ENCODE measurements at places on chromosomes 4 and X.
A peak's percentile ranks its signal among the peaks of the same experiment; 100 is the strongest.

DNA sequence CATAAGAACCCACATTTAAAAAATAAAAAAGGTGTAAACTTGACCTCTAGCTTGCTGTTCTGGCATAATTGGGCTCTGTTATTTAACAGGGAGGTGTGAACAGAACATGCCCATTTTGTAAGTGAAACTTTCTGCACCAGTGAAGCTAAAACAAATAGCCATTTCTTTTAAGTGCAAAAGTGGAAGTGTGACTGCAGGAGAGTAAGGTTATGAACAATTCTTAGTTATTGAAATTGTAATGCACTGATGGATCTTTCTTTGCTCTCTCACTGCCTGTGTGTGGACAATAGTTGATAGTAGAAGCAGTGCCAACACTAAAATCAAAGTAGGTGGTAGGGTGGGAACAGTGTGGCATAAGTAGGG lies 12.6 kb downstream of the P2RY10 start:
- no peak for DNase-seq

DNA sequence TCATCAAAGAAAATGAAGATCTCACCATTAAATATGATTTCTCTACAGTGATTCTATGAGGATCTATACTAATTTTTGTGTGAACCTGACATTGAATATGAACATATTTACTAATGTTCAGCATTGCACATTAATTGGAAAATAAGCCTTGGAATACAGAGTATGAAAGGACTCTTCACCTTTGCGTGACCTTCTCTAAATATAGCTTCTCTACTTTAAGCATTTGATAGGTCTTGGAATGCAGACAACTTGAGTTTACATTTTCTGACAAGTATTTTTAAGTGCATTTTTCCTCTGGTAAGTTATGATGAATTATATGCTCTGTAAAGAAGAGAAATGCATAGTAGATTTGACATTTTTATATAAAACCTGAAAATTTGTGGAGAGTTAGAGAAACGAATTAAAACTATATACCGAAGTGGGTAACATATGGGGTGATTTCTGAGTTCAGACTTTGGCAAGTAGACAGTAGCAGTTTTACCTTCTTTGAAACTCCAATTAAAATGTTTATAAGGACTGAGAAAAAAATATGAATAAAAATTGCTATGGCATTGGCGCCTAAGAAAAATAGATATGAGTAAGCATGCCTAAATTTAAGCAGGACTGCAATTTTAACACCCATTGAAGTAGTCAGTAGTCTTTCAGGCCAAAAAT lies 371.9 kb downstream of the GABRG1 start:
- DNase-seq, result no peak

DNA sequence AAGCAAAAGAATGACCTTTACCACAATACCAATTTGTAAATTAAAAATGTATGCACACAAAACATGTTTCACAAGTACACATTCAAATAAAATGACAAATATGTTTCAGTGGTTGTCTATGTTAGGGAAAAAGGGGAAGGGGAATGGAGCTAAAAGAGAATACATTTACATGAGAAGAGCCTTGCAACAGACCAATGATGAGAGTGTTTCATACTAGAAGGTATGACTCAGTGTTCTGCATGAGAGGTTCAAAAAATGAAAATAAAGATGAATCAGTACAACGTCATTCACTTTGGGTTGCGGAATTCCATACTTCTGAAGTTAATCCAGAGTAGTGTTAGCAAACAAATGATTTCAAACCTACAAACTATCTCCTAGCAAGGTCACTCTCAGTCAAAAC lies 51.7 kb downstream of the RPGR start:
- peak; percentile 72 for DNase-seq

DNA sequence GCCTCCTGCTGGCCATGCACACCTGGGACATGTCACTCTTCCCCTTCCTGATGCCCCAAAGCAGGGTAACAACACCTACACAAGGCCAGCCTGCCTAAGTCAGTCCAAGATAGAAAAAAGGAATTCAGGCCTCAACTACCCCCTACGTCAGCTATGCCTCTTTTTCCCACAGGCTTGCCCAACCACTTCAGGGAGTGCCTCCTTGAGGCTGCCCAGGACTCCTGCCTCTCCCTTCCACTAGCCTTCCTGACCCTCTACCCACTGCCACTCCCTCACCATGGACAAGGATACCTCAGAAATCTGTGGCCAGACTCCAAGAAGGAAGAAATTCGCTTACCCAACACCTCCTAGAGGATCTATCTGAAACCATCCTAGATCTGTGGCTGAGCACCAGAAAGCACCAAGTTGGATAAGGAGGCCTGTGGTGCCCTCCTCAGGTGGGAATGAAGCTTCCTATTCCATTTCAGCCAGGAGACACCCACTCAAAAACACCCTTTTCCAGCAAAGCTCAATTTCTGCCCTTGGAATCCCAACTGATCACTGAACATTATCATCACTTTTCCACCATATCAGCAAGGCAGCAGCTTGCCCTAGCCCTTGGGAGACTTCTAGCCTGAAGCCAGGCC lies 1.8 kb downstream of the KDM5C start:
- no peak for DNase-seq

DNA sequence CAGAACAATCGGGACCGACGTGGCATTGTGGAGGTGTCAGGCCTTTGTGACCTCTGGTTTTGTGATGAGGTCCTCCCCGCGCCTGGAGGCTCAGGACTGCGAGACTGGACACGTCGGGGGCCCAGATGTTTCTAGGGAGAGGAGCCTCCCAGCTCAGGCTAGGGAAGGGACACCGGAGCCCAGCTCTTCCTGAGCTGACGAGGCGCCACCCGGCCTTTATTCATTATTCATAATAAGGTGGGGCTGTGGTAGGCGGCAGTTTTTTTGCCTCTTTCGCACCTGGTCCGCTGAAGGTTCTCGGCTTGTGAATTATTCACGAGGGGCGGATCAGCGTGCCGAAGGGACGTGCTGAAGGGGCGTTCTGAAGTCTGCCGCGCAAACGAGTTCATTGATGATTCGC lies 2.3 kb upstream of the UBA1 start:
- no peak for DNase-seq

DNA sequence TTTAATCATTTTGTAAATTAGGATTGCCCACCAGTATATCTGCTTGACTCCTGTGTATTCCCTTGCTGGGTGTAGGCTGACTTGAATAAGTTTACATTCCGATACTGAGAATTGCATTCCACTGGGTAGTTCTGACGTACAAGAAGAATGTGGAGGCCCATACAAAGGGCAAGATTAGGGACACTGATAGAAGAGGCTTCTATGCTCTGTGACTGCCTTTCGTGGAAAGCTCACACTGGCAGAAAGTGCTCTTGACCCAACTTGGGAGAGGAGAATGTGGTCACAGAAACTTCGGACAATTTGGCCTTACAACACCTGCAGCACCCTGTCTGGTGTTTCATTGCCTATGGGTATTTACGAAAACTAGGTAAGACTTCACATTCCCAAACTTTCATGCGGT lies 126.3 kb downstream of the RAPGEF2 start:
- peak; percentile 32 for DNase-seq

GRCh38 chr4:40055863-40056715 lies 561 bp upstream of the N4BP2 start:
- DNase-seq, result peak; percentile 85

DNA sequence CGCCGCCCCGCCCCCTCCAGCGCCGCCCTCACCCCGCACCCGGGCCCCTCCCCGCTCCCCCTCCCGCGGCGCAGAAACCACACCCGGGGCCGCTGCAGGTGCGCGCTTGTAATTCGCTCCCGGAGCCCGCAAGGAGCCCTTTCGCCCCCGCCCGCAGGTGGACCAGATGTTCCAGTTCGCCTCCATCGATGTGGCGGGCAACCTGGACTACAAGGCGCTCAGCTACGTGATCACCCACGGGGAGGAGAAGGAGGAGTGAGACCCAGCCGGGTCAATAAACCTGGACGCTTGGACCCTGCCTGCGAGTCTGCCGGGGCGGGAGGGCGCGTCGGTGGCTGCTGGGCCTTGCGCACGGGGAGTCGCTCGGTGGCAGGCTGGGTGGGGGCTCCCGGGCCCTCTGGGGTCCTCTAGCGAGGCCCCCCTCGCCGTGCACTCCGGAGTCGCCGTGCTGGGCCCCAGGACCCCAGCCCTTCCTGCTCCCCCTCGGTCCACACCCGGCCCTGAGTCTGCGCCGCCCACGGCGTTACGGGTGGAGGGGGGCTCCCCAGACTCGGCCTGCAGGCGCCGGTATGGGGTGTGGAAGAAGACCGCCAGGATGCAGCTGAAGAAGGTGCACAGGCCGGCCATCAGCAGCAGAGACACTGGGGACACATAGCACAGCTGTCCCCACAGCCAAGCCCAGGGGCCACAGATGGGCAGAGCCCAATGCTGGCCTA lies 7.1 kb downstream of the SLC49A3 start:
- DNase-seq, result no peak

DNA sequence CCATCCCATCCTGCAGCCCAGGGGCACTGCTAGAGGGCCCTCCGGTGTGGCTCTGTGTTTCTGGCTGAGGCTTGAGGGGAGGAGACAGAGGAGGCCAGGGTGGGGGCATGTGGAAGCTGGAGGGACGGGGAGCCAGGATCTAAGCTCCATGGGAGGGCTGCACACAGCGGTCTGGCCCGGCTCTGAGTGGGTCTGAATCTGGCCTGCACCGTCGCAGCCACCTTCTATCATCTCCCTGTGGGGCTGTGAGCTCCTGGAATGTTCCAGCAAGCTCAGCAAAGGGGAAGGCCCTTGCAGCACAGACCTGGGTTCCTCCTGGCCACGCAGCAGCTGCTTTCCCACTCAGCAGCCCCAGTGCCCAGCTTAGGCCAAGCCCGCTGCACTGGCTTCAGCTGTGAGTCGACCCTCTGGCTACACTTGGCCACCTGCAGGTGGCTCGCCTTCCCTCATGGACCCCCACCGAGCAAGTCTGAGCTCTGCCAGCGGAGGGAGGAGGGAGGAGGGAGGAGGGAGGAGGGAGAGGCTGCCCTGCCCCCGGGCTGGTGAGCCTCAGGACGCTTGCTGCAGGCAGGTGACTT lies 5.3 kb downstream of the NKX1-1 start:
- no peak for DNase-seq

- no peak for DNase-seq
These were observed at the start of gene ANXA10 for GRCh38 chr4:168092176-168092712. Gene ANXA10, plus strand, starts transcription at chr4:168092537. Its CDS starts 164 bp downstream, at chr4:168092701.

DNA sequence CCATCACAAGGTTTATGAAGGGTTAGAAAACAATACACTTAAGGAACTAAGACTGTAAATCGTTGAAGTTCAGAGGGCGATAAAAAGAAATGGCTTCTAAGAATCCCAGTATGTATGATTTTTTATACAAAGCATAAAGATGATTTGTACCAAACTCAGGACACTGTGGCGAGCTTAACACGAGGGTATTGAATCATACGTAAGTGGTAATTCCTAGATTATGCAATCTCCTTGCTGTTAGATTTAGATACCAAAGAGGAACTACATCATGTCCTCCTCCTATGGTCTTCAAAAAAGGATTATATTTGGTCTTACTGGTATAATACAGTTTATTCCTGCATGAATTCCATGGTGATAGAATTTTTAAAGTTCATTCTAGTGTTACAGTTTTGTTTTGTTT lies 23.9 kb downstream of the NFKB1 start:
- DNase-seq, result no peak

GRCh38 chr4:86755388-86755787 lies 93.8 kb downstream of the SLC10A6 start:
- no peak for DNase-seq

DNA sequence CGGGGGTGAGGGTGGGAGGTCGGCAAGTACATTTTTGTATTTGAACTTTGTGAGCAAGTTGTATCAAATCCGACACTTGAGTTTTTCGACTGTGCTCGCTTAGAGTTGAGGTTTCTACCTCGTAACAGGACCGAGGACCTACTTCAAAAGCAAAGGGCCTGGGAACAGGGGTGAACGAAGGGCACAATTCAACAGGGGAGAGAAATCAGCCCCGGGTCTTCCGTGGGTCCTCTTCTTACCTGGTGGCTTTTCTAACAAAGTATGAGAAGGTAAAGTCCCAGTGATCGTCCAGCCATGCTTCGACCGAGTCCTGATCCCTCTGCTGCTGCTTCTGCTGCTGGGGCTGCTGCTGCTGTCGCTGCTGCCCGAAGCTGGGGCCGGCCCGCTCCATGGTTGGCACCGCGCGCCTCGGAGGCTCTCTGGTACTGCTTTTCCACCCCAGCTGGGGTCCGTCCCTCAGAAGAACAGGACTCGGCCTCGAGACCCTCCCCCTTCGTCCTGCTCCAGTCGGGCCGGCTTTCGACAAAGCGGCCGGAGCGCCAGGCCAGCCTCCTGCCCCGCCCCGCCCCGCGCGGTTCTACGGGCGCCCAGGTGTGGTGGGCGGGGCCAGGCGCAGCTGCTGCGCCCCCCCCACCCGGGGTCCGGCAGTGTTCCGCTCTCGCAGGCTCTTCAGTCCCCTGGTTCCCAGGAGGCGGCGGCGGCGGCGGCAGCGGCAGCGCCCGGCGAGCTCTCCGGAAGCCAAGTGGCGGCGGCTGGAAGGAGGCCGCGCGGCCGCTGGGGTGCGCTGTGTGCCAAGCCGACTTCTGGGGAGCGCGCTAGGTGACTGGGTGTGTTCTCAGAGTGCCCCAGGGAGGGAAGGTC lies at the start of gene PDE5A:
PDE5A (minus strand) TSS at position 524 of the 861 bp plus-strand sequence; CDS start at position 391, 133 bp downstream.
- DNase-seq, result peak; percentile 54

GRCh38 chr4:54017308-54017707 lies 47.1 kb downstream of the CHIC2 start:
- no peak for DNase-seq

DNA sequence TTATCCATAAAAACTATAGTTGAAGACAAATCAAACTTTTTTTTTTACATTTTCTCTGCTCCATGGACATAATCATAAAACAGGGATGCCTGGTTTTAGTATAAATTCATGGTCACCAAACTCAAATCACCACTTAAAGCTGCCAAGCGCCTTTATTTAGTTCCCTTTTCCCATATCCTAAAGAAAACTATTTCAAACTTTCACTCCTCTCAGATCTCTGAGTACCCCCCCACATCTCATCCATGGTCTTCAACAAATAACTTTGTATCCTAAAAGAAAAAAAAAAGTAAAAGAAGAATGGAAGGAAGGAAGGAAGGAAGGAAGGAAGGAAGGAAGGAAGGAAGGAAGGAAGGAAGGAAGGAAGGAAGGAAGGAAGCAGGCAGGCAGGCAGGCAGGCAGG lies 1438.7 kb downstream of the C4orf33 start:
- DNase-seq, result no peak

DNA sequence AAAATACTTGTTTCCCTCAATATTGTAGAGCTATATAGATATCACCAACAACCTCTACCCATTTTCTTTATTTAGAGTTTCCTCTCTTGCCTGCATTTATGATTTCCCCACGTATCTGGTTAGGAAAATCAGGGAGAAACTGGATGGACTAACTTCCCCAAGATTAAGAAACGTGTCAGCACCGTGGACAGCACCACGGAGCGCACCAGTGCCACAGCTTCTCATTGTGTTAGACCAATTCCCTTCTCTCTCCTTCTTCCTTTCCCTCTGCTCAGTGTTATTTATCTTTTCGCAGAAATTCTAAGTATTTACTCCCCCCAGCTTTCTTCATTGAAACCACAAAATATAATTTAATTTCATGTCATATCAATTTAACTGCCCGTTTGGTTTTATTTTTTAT lies 568.6 kb upstream of the BOD1L1 start:
- DNase-seq, result peak; percentile 70

GRCh38 chr4:75654905-75655304 lies 18.3 kb downstream of the G3BP2 start:
- DNase-seq, result no peak
